ENCODE measurements at places on chromosomes 2 and 18. TPM values are rescaled to one million over a fixed set of nuclear protein-coding genes. Genes with fewer than 3 reads are reported as not detected.

DNA sequence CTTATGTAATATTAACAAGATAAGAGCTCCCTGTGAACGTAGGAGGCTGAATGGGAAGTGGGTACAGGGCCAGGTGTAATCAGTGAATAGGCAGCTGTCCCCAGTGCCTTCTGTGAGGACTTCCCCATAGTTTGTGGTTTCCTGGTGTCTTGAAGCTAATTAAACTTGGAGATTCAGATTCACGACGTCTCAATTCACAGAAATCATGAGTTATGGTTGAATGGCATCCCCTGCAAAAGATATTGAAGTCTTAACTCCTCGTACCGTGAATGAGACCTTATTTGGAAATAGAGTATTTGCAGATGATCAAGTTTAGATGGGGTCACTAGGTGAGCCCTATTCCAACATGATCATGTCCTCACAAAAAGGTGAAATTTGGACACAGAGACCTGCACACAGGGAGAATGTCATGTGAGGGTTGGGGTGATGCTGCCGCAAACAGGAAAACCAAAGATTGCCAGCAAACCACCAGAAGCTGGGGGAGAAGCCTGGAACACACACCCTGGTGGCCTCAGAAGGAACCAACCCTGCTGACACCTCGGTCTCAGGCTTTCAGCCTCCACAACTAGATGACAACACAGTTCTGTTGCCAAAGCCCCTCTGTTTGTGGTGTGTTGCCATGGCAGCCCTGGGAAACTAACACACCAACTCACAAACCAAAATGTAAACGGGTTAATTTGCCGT, 13.2 kb downstream of the ARL4C start:
- DNase-seq, result no peak

GRCh38 chr18:5058768-5059695, 138.0 kb downstream of the AKAIN1 start:
- no peak for DNase-seq

- DNase-seq, result no peak
Observed at GRCh38 chr2:218982586-218983262, 2.3 kb downstream of the FEV start.

DNA sequence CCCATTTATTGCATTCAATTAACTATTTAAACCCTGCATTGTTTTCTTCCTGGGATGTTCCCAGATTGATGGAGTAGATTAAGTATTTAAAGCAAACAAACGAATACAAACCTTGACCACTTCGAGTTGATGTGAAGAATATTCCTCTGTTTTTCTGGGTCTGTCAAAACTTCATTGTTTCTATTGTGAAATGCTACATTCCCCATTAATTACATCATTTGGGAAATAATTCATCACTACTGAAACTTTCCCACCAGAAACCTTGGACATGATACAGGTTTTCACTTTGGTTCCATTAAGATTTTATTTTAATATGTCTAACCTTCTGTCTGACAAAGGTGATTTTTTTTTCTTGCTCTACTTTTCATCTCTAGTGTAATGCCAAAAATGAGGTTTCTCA, 365.1 kb upstream of the ETAA1 start:
- DNase-seq, result no peak

- DNase-seq, result no peak
Observed at GRCh38 chr18:68220458-68220857, 494.4 kb downstream of the TMX3 start.

GRCh38 chr2:101596333-101596732, 101.2 kb upstream of the MAP4K4 start:
- DNase-seq, result no peak

DNA sequence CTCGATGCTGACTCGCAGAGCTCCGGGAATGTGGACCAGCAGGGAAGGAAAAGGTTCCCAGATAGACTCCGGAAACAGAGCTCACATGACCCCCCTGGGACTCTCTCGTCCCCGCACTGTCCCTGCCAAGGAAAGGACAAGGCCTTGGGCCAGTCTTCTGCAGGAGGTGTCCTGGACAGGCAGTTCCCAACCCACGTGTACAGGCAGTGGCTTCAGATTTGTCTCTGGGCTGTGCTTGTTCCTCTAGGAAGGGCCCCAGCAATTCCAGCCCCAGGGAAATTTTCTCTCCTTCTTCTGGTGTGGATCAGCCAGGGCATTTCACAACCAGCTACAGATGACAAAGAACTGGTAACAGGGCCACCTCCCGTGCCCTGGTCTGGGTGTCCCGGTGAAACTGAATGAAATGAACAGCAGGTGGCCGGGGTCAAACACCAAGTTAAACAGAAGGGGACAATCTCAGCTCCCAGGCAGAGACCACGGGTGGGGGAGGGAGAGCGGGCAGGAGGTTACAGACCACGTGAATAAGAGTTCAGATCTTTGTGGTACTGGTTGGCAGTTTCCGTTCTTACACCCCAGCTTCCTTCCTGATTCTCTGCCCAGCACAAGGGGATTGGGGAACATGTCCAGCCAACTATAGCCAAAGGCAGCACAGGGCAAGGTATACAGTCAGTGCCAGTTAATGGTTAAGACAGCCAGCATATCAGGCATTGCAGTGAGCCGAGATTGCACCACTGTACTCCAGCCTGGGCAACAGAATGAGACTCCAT, 52.2 kb upstream of the CAB39 start:
- no peak for DNase-seq

DNA sequence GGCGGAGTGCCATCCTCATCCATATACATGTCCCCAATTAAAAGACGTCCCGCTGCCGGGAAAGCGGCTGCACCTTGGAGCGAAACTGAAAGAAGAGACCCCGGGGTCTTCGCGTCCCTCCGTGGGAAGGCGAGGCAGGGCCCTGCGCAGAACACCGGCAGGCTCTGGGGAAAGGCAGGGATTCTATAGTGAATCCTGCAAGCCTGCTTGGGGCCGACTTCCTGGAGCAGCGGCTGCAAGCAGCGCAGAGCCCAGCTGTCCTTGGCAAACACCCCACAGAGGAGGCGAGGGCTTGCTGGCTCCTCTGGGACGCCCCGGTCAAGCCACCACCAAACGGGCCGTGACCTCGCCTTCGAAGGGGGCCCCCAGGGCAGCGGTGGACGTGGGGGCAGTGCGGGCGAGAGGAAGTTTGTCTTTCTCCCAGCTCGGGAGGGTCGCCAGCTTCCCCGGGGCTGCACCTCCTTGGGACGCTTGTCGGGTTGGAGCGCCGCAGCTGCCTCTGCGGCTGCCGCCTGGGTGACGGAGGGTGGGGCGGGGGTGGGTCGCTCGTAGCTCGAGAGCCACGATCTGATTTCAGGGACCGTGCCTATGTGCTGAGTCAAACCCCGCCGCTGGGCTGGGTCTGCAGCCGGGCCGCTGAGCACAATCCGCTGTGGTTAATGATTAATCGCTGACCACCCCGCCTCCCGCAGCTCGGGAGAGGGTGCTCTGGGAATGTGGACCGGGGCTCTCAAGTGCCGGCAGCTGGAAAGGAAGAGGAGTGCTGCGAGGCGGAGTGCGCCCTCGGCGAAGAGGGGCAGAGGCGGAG, 486 bp upstream of the GPR39 start:
- DNase-seq, result no peak

DNA sequence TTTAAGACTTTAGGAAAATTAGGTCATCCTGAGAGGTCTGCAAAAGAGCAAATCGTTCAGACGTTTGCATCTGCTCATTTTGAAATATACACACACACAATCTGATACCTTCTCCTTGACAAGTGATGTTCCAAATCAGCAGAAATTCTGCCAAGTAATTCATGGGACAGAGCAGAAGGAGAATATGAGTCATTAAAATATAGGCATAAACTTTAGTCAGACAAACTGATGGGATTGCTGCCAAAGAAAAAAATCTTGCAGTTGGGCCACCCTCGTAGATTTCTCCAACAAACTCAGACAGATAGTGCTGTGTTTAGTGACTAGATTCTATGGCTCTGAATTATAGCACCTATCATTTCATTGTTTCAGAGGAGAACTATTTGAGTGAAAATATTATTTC, 336.3 kb downstream of the NYAP2 start:
- peak; percentile 27 for DNase-seq

- no peak for DNase-seq
Observed at GRCh38 chr18:62524440-62525200, 1.8 kb downstream of the ZCCHC2 start.

GRCh38 chr18:23336101-23336500, 117.0 kb upstream of the RIOK3 start:
- DNase-seq, result peak; percentile 81

DNA sequence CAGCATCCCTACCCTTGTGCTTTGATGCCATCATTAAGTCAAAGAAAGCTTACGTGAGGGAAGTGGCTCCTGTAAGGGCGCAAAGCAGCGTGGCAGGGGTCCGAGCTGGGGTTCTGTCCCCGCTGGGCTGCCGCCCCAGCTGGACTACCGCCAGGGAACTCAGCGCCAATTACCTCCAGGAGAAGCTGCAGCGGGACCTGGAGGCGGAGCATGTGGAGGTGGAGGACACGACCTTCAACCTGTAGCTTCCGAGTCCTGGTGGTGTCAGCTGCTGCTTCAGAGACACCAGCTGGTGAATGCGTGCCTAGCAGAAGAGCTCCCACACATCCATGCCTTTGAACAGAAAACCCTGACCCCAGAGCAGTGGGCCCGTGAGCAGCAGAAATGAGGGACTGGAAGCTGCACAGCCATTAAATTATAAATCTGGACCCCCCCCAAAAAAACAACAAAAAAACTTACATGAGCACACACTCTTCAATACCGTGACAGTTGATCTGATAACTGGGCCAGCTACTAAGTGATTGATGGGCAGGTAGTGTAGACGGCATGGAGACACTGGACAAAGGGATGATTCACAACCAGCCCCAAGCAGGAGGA, 20.1 kb upstream of the YES1 start:
- no peak for DNase-seq

GRCh38 chr2:58571181-58571852, 330.2 kb upstream of the FANCL start:
- DNase-seq, result peak; percentile 80

GRCh38 chr18:46555724-46556123, 101.3 kb downstream of the LOXHD1 start:
- DNase-seq, result no peak

- DNase-seq, result no peak
Observed at GRCh38 chr2:191038241-191038725, 24.3 kb upstream of the STAT1 start.

Gene HTR2B
- 0.19 TPM for total RNA-seq

Gene PIK3C3
- total RNA-seq, result 51.1 TPM

Gene RUFY4
- not detected for total RNA-seq

Gene KCNF1
- 2.3 TPM for total RNA-seq

Gene TRIB2
- total RNA-seq, result 43.5 TPM

Gene FBXO48
- total RNA-seq, result 0.19 TPM

Gene GNAL
- total RNA-seq, result 0.41 TPM
